ENCODE measurements at places on chromosomes 16 and 17. TPM values are rescaled to one million over a fixed set of nuclear protein-coding genes. Genes with fewer than 3 reads are reported as not detected.

- no peaks in the 10 kb centered on the region for H3K4me1 ChIP-seq
- no peak overlapping the region for H3K4me3 ChIP-seq
- no peak for DNase-seq
- peaks cover 8% of the 10 kb centered on the region for H3K27me3 ChIP-seq
- H3K36me3 ChIP-seq, result no peaks in the 10 kb centered on the region
Measured at GRCh38 chr16:75485230-75486013, 9.8 kb downstream of the CHST6 start.

GRCh38 chr16:75244225-75244809 lies 7.1 kb downstream of the BCAR1 start:
- no peak for DNase-seq
- no peaks in the 10 kb centered on the region for H3K36me3 ChIP-seq
- no peak overlapping the region for H3K4me3 ChIP-seq

GRCh38 chr17:49516180-49516579 lies 21.1 kb downstream of the NGFR start:
- peaks cover 6% of the 10 kb centered on the region for H3K27me3 ChIP-seq
- no peaks in the 10 kb centered on the region for H3K36me3 ChIP-seq
- H3K27ac ChIP-seq, result no peak overlapping the region
- DNase-seq, result no peak

GRCh38 chr16:82945420-82946101 lies 318.8 kb downstream of the CDH13 start:
- H3K36me3 ChIP-seq, result peaks cover 9% of the 10 kb centered on the region
- H3K4me1 ChIP-seq, result peaks cover 18% of the 10 kb centered on the region
- no peak overlapping the region for H3K4me3 ChIP-seq
- H3K27me3 ChIP-seq, result peaks cover 3% of the 10 kb centered on the region
- peak; percentile 42 for DNase-seq
- H3K27ac ChIP-seq, result peak overlapping the region; percentile 37

DNA sequence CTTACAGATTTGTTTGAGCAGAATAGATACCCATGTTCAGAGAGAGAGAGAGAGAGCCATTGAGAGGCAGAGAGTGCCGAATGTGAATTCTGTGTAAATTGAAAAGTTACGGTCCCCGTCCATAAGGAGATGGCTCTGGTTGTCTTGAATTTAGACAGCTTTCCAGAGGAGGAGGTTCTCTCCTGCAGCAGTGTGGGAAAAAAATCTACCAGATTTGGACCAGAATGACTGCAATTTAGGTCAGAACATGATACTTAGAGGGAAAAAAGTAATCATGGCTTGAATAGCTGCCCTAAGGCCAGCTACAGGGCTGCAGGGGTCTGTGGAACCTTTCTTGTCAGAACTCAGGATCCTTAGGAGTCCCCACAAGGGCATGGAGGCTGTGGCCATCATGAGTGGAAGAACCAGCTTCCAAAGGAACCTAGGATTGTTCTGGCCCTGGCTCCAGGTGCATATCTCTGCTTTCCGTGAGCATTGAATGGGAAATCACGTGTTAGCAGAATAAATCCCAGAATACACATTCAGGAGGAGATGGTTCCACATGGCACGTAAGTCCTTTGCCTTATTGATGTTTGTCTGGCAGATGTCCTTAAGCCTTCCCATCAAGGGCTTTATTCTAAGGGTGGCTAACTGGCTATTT lies 13.0 kb downstream of the PITPNC1 start:
- no peaks in the 10 kb centered on the region for H3K27me3 ChIP-seq
- DNase-seq, result no peak
- peaks cover 3% of the 10 kb centered on the region for H3K36me3 ChIP-seq
- H3K27ac ChIP-seq, result peak overlapping the region; percentile 44

DNA sequence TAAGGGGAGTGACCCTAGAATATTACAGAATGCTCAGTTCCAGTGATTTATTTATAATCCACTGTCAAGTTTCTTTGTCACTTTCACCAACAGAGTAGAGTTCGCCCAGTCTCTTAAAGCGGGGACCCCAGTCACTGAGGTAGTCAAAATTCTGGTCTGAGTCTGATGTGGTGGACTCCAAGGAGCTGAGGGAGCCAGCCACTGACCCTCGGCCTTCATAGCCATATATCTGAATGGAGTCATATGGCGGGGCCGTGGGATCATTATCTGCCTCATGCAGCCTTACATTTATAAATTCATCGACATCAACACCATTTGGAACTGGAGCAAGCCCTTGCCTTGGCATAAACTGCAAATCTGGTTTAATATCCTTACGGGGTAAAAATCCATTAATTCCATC lies 382.7 kb downstream of the CDH8 start:
- H3K27ac ChIP-seq, result no peak overlapping the region
- no peaks in the 10 kb centered on the region for H3K27me3 ChIP-seq
- DNase-seq, result no peak
- H3K36me3 ChIP-seq, result no peaks in the 10 kb centered on the region
- no peaks in the 10 kb centered on the region for H3K4me1 ChIP-seq

- H3K27ac ChIP-seq, result no peak overlapping the region
- no peaks in the 10 kb centered on the region for H3K36me3 ChIP-seq
- peaks cover 6% of the 10 kb centered on the region for H3K4me1 ChIP-seq
- DNase-seq, result no peak
Measured at GRCh38 chr17:10657879-10658278, 770 bp upstream of the MYH3 start.

GRCh38 chr17:35879773-35880654 lies at the start of gene CCL5:
Gene CCL5 (minus strand): TSS chr17:35880360.
- peak within 1 kb of the TSS; percentile 95 for H3K27ac ChIP-seq
- H3K4me3 ChIP-seq, result peak within 1 kb of the TSS; percentile 94
- H3K4me1 ChIP-seq, result peaks cover 58% of the 10 kb centered on the region

DNA sequence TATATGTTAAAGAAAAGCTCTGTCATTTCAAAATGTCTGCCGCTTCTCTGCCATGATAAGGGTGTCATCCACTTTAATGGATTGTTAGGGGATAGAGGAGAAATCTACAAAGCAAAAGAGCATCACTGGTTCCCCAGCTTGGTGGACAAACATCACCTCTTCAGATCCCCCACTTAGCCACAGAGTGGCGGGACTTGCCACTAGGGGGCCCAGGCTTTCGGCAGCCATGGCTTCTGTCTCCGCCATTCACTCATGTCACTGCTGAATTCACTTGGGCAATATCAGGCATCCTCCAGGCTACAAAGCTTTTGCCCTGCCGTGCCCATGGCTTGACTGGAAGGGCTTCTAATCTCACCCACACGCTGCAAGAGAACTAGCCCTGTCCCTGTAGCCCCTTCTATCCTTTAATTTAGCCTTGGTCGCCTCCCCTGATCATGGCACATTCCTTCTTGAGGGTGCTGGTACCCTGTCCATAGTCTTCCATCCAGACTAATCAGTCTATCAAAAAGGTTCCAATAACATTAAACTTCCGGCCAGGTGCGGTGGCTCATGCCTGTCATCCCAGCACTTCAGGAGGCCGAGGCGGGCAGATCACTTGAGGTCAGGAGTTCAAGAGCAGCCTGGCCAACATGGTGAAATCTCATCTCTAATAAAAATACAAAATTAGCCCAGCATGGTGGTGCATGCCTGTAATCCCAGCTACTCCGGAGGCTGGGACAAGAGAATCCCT lies 34.7 kb downstream of the SBK1 start:
- no peaks in the 10 kb centered on the region for H3K36me3 ChIP-seq
- H3K27me3 ChIP-seq, result no peaks in the 10 kb centered on the region
- H3K4me1 ChIP-seq, result peaks cover 5% of the 10 kb centered on the region
- no peak overlapping the region for H3K4me3 ChIP-seq
- DNase-seq, result peak; percentile 74

DNA sequence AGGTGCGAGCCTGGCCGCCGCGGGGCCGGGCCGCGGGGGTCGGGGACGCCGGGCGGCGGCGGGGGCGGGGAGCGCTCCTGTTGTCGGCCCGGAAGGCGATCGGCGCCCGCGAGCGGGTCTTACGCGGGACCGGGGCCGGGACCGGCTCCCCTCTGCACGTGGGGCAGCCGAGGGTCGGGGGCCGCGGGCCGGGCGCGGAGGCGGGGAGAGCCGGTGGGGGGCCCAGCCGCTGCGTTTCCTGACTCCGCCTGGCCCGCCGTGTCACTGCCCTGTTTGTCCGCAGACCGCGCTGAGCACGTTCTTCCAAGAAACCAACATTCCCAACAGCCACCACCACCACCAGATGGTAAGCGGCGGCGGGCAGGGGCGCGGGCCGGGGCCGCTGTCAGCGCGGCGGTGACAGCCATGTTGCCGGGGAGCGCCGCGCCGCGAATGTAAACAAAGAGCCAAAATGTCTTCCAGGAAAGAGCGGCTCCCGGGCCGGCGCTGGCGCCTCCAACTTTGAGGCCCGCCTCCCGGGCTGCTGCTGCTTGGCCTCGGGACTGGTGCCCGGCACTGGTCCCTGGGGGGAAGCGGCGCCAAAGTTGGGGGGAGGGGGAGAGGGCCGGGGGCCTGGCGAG lies 586 bp downstream of the UBALD2 start:
- H3K4me1 ChIP-seq, result peaks cover 59% of the 10 kb centered on the region
- H3K27me3 ChIP-seq, result no peaks in the 10 kb centered on the region
- H3K4me3 ChIP-seq, result peak overlapping the region; percentile 96

- H3K4me3 ChIP-seq, result no peak overlapping the region
- peaks cover 41% of the 10 kb centered on the region for H3K4me1 ChIP-seq
- DNase-seq, result peak; percentile 11
- peaks cover 64% of the 10 kb centered on the region for H3K36me3 ChIP-seq
Measured at GRCh38 chr16:31267332-31268032, 7.7 kb downstream of the ITGAM start.

GRCh38 chr17:67281053-67281452 lies 36.1 kb upstream of the HELZ start:
- no peaks in the 10 kb centered on the region for H3K36me3 ChIP-seq
- H3K27ac ChIP-seq, result no peak overlapping the region
- H3K4me1 ChIP-seq, result no peaks in the 10 kb centered on the region
- peaks cover 3% of the 10 kb centered on the region for H3K27me3 ChIP-seq
- no peak for DNase-seq

Gene KRTAP16-1
- total RNA-seq, result not detected

Gene FBXW10
- not detected for total RNA-seq

Gene KRTAP2-2
- not detected for total RNA-seq
